Effector memory CD8-positive, alpha-beta T cell (primary cell): ENCODE measurements at places on chromosomes 2 and 18.

GRCh38 chr2:88811233-88811632 is 119.8 kb downstream of the RPIA start:
- H3K27ac ChIP-seq, result no peak overlapping the region
- H3K27me3 ChIP-seq, result peaks cover 40% of the 10 kb centered on the region
- no peak for DNase-seq

DNA sequence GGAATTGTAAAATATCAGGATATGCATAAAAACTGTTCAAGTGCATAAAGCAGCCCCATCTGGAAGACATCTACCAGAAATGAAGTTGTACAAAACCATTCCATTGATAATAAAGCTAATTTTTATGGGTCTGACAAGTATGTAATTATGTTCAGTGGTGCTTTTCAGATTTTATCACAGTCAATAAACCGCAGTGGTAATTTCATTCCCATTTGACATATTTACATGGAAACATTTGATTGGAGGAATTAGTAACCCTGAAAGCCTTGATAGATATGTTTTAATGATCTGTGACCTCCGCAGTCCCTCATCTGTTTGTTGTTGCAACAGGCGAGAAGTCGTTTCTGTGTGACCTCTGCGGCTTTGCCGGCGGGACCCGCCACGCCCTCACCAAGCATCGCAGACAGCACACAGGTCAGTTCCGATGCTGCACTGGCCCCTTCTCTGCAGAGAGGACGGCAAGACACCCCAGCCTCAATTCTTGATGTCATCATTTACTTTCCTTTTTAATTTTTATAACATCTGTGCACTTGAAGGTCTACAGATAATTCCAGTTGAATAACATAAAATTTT is 283.1 kb downstream of the ZNF407 start:
- no peak overlapping the region for H3K27ac ChIP-seq
- H3K36me3 ChIP-seq, result peaks cover 15% of the 10 kb centered on the region
- H3K27me3 ChIP-seq, result no peaks in the 10 kb centered on the region

DNA sequence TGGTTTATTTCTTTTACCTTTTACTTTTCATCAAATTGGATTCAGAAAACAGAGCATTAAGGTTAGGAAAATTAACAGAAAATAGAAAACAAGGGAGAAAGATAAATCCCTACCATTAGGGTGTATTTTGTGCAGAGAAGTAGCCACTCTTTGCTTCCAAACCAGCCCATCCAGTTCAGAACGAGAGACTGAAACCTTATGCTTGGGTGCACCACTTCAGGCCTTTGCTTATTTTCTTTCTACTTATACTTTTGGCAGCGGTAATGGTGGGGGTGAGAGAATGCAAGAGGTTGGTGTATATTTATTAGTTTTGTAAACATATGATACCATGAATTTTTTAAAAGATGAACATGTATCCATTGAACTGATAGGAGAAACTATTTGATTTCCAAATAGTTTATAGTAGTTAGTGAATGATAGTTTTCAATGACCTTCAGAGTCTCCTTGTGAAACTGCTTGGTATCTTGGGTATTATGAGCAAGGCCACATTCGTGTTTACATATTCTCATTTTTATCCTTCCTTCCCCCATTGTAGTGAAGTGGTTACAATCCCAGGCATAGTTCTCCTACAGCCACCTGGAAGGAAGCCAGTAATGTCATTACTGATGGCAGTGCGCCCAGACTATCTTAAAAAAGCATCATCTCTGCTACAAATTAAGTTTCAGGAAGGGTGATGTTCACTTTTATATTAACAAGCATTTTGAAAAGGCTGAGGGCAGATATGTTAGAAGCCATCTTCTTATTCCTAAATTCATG is 60.8 kb downstream of the MFSD6 start:
- peaks cover 6% of the 10 kb centered on the region for H3K36me3 ChIP-seq
- no peak for DNase-seq
- peak overlapping the region; percentile 82 for H3K27ac ChIP-seq
- H3K4me1 ChIP-seq, result peaks cover 48% of the 10 kb centered on the region

DNA sequence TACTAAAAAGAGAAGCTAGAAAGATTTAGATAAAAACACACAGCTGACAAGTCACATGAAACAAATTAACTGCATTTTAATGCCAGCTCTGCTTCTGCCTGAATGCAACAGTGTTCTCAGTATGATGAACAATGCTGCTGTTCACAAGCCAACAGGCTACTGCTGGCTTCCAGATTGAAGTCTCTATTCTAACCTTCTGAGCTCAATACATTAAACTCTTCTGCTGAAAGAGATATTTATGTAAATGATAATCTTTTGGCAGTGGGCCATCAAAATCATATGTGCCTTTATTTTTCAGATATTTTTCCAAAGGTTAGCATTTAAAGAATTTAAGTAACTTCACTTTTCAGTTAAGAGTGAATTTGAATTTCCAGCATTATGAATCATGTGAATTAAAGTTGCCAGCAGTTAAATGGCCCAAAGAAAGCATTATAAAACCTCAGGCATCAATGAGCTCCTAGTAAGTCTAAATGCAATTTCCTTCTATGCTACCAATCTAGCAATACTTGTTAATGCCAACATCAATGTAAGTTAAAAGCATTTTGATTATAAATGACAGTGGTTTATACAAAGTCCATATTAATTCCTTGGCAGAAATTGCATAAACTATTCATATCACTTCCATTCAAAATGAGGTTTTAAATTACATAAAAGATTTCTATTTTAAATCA is 72.4 kb downstream of the ID2 start:
- peaks cover 23% of the 10 kb centered on the region for H3K36me3 ChIP-seq
- no peak overlapping the region for H3K4me3 ChIP-seq
- no peak overlapping the region for H3K27ac ChIP-seq

GRCh38 chr2:121635371-121635770 is 13.9 kb downstream of the CLASP1 start:
- H3K27me3 ChIP-seq, result no peaks in the 10 kb centered on the region
- no peak overlapping the region for H3K27ac ChIP-seq
- DNase-seq, result no peak
- H3K36me3 ChIP-seq, result no peaks in the 10 kb centered on the region
- H3K4me3 ChIP-seq, result no peak overlapping the region
- peaks cover 21% of the 10 kb centered on the region for H3K4me1 ChIP-seq

DNA sequence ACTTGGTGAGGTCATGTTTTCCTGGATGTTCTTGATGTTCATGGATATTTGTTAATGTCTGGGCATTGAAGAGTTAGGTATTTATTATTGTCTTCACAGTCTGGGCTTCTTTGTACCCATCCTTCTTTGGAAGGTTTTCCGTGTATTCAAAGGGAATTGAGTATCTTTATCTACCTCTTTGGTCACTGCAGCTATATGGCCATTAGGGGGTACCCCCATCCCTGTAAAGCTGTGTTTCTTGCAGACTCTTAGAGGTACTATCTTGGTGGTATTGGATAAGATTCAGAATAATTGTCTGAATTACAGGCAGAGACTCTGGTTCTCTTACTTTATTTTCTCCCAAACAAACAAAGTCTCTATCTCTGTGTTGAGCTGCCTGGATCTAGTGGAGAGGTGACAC is 401.6 kb upstream of the FSIP2 start:
- no peak overlapping the region for H3K27ac ChIP-seq
- no peak for DNase-seq
- H3K4me3 ChIP-seq, result no peak overlapping the region
- H3K36me3 ChIP-seq, result no peaks in the 10 kb centered on the region

DNA sequence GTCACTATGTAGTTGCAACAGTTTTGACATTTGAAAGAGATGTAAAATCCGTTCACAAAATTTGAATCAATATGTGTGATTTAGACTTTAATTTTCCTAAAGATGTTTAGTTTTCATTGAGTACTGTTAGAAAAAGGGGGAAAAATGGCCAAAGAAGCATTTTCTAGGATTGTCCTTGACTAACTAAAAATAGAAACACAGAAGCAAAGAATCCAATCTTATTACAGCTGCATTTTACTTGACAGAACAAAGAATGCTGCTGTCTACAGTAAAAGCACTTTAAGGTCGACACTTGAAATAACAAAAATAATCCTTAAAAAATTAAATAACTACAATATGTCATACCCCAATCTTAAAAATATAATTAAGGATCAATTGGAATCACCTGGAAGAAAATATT is 48.9 kb downstream of the FRZB start:
- H3K36me3 ChIP-seq, result no peaks in the 10 kb centered on the region
- DNase-seq, result no peak
- H3K4me1 ChIP-seq, result no peaks in the 10 kb centered on the region
- H3K27ac ChIP-seq, result no peak overlapping the region
- H3K4me3 ChIP-seq, result no peak overlapping the region
